ENCODE measurements at places on chromosomes 11 and 22. TPM values are rescaled to one million over a fixed set of nuclear protein-coding genes. Genes with fewer than 3 reads are reported as not detected.

The ZP1 gene
- not detected for total RNA-seq

The ZNF215 gene
- 5.6 TPM for total RNA-seq

The CD44 gene
- 6.2 TPM for total RNA-seq

The KCTD14 gene
- total RNA-seq, result 0.78 TPM

The KCNK7 gene
- 0.31 TPM for total RNA-seq

The LGALS12 gene
- total RNA-seq, result not detected

The GRM5 gene
- 175 TPM for total RNA-seq

The WNT7B gene
- total RNA-seq, result 6.6 TPM

The RIMBP3B gene
- total RNA-seq, result 0.62 TPM

The MMP3 gene
- not detected for total RNA-seq

The DEFB131B gene
- total RNA-seq, result not detected

The TEX54 gene
- not detected for total RNA-seq

The OR10D3 gene
- total RNA-seq, result not detected

The DGAT2 gene
- total RNA-seq, result 4.4 TPM

The ZMAT5 gene
- 10.3 TPM for total RNA-seq

The ME3 gene
- 99.0 TPM for total RNA-seq

The ANO1 gene
- total RNA-seq, result 0.62 TPM

The DDIAS gene
- total RNA-seq, result 2.2 TPM

The LARGE2 gene
- 0.16 TPM for total RNA-seq

The TIRAP gene
- total RNA-seq, result 3.0 TPM

The CDC42EP1 gene
- 0.94 TPM for total RNA-seq

The CYP2D6 gene
- total RNA-seq, result 1.7 TPM

The OTOG gene
- total RNA-seq, result not detected

The TIGD3 gene
- total RNA-seq, result 4.5 TPM

The CFAP300 gene
- 4.8 TPM for total RNA-seq

The GGTLC2 gene
- not detected for total RNA-seq

The SLC17A6 gene
- 21.2 TPM for total RNA-seq

The EIF4ENIF1 gene
- 19.8 TPM for total RNA-seq

The OR51B4 gene
- 0.31 TPM for total RNA-seq

The KCNJ4 gene
- 9.7 TPM for total RNA-seq

The C11orf91 gene
- total RNA-seq, result not detected

The MAPK8IP2 gene
- 76.3 TPM for total RNA-seq

The SLC15A3 gene
- 5.8 TPM for total RNA-seq

The BCO2 gene
- total RNA-seq, result 2.8 TPM

The NXPE2 gene
- total RNA-seq, result 0.78 TPM

The APOBEC3H gene
- not detected for total RNA-seq

The CDKN1C gene
- total RNA-seq, result 34.5 TPM

The SSTR3 gene
- total RNA-seq, result not detected

The UCP3 gene
- 0.62 TPM for total RNA-seq

The OR51E2 gene
- not detected for total RNA-seq

The FCHSD2 gene
- total RNA-seq, result 46.6 TPM

The FERMT3 gene
- total RNA-seq, result 1.6 TPM

The TTLL1 gene
- total RNA-seq, result 46.9 TPM

The C11orf16 gene
- total RNA-seq, result not detected

The FOLH1 gene
- 3.6 TPM for total RNA-seq

Data from occipital lobe (tissue), 3 donors.